ENCODE measurements at places on chromosomes 13 and 19.

GRCh38 chr13:70703755-70704154 lies 595.5 kb upstream of the KLHL1 start:
- peak; percentile 20 for DNase-seq

GRCh38 chr19:6580313-6580712 lies 10.6 kb downstream of the CD70 start:
- DNase-seq: no peak

DNA sequence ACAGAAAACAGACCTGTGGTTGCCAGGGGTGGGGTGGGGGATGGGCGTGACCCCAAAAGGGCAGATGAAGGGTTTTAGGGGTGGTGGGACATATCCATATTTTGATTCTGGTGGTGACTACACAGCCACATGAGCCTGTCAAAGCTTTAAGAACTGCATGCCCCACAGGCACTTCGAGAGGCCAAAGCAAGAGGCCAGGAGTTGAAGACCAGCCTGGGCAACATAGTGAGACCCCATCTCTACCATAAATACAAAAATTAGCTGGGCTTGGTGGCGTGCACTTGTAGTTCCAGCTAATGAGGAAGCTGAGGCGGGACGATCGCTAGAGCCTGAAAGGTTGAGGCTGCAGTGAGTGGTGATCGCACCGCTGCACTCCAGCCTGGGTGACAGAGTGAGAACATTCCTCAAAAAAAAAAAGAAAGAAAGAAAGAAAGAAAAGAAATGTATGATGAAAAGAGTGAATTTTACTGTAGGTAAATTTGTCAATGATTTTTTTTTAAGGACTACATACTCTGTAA lies 18.9 kb upstream of the BCL3 start:
- no peak for DNase-seq

GRCh38 chr13:113841353-113841650 lies 22.6 kb downstream of the GAS6 start:
- no peak for DNase-seq

GRCh38 chr13:94858856-94859255 lies 146.5 kb upstream of the SOX21 start:
- no peak for DNase-seq

DNA sequence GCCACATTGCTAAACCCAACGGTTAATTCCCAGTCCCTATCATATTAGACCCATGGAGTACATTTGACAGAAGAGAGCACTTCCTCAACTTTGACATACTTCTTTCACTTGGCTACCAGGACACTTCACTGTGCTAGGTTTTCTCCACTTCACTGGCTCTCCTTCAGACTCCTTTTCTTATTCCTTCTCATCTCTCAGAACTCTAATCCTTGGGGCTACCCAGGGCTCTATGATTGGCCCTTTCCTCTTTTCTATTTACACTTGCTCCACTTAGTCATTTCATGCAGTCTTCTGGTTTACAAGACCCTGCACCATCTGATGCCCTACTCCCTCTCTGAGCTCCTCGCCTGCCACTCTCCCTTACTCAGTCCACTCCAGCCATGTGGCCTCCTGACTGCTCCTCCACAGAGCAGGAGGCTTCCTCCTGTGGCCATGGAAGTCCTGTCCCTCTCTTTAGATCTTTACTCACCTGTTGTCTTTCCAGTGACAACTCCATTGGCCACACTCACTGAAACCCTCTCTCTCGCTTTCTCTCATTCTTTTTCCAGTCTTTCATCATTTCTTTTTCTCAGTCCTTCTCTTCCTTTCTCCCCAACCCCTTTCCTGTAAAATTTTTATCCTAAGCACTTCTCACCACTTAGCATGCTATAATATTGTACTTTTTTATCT lies 90.4 kb downstream of the TBC1D4 start:
- DNase-seq: no peak

DNA sequence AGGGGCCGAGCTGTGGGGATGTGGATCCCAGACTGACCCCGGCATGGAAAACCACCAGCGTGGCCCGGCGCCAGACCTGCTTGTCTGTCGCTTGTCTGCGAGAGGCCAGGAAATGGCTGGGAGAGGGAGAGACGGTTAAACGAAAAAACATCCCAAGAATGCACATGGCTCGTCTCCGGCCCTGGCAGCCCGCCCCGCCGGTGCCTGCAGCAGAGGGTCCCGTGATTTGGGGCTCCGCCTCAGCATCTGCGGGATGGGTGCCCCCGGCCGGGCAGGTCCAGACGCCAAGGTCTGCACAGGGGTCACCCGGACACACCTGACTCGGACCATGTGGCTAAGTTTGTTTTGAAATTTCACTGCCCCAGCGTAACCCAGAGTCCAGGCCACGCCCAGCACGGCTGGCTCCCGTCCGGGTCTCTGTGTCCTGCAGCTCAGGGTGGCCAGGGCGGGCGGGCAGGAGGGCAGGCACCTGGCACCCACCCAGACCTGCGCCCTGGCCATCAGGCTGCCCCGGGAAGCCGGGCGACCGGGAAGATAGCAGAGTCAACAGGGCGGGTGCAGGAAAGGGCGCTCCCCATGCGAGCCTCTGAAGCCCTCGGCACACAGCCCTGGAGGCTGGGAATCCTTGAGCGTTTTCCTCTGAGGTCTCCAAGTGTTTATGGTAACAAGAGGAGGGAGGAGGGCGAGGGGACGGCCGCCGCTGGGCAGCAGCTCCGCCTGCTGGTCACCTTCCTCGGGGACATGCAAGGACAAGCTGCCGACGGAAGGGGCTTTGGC lies 103.2 kb downstream of the GADD45B start:
- DNase-seq: peak; percentile 89

DNA sequence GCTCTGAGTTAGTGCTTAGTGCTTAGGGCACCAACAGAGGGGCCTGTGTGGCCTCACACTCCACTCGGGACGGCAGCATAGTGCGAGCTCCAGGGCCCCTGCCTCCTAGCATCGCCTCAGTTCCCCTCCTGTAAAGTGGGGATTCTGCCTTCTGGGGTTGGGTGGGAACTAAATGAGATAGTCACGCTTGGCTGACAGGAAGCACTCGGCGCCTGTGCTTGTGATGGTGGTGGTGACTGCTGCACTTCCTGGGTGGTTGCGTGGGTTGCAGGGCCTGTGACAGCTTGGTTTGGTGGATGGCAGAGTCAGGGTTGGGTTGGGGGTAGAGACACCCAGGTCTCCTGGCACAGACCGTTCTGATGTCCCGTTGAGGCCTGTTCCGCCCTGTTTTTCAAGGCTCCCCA lies 7.7 kb downstream of the PLEKHF1 start:
- no peak for DNase-seq

Data from kidney capillary endothelial cell (primary cell).